ENCODE measurements at places on chromosomes 7 and 10.

DNA sequence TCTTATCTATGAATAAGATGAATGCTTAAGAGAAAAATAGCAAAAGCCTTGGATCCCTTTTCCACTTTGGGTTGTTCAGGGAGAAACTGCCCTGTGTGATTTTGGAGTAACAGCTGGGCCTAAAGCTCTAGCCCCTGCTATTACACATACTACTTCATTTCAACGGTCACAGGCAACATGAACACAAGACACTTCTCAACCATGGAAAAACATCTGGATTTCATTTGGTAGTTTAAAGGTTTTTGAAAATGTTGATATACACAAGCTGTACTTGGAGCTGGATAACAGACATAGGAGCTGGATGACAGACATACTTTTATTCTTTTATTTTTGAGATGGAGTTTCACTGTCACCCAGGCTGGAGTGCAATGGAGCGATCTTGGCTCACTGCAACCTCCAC is 2.7 kb upstream of the CHUK start:
- no peak for DNase-seq

- DNase-seq, result no peak
These were observed 169.5 kb downstream of the DKK1 start for GRCh38 chr10:52483587-52483986.

DNA sequence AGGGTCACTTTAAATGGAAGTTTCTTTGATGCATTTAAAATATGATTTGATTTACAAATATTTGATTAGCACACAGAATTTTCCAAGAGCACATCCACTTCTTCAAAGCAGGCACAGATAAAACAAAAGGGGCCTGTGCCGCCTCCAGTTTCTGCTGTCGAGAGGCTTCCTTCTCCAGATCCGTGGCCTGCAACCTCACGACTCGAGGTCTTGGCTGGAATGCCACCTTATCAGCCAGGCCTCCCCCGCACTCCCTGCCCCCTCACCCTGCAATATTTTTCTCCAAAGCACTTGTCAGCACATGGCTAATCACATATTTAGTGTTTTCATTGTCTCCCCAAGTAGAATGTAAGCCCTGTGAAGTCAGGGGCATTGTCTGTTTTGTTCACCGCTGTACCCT is 12.5 kb downstream of the PYROXD2 start:
- DNase-seq, result no peak

DNA sequence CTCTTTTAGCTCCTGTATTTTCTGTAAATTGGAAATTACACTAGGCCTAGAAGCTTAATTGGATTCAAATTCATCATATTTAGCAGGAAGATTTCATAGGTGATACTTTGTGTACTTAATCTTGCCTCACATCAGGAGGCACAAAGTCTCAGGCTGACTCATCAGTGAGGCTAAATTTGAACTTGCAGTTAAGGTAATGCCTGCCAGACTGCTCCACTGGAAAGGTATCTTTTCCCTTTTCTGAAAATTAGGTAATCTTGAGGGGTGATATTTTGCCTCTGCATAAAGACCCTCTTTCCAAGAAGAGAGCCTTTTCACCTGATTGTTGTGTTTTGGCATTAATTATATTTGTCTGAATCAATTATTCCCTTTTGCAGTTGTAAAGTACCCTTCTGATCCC is 14.6 kb downstream of the PPIA start:
- no peak for DNase-seq

DNA sequence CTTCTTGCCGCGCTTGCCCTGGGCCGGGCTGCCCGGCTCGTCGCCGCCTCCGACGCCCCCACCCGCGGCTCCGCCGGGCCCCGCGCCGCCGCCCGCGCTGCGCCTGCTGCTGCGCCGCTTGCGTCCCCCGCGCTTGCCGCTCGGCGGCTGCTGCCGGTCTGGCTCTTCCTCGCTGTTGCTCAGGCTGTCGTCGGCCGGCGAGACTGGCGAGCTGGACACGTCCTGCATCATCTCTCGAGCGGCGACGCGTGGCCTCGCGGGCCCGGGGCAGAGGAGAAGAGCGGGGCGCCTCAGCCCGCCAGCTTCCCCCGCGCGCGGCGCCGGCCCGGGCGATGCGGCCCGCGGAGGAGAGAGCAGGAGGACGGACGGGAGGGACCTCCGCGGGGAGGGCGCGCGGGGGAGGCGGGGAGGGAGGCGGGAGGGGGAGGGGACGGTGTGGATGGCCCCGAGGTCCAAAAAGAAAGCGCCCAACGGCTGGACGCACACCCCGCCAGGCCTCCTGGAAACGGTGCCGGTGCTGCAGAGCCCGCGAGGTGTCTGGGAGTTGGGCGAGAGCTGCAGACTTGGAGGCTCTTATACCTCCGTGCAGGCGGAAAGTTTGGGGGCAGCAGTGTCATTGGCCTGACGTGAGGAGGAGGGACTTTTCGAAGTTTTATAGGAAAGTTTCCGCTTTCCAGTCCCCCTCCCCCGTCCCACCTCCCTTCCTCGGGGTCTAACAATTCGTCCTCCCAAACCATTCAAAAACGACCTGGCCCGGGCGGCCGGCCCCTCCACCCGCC is at the start of gene TWIST1:
TWIST1 (minus strand) TSS at position 546 of the 779 bp plus-strand sequence; CDS start at position 231, 315 bp downstream.
- no peak for DNase-seq

GRCh38 chr7:44441079-44441478 is 49.4 kb downstream of the NUDCD3 start:
- no peak for DNase-seq

GRCh38 chr7:105637755-105638154 is 56.5 kb upstream of the EFCAB10 start:
- no peak for DNase-seq

DNA sequence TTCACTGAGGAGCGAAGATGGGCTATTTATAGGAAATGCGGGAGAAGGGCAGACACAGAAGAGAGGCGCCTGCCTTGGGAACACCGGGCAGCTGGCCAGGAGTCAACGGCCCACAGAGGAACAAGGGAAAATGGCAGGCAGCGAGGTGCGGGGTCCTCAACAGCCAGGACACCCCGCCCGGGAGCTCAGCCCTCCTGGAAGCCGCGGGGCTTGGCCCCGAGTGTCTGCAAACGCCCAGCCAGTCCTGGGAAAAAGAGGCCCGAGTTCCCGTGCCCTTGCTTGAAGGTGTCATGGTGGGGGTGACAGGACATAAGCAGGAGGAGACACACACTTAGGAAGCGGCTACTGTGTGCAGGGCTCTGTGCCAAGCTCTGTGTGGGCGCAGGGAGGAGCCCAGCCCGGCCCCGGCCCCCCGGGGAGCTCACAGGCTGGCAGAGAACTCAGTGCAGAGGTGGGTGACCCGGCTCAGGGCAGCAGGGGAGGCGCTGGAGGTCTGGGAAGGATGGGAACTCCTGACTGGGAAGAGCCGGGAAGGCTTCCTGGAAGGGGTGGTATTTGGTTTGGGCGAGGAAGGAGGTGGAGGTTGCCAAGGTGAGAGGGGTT is 79.9 kb downstream of the ELFN1 start:
- no peak for DNase-seq

DNA sequence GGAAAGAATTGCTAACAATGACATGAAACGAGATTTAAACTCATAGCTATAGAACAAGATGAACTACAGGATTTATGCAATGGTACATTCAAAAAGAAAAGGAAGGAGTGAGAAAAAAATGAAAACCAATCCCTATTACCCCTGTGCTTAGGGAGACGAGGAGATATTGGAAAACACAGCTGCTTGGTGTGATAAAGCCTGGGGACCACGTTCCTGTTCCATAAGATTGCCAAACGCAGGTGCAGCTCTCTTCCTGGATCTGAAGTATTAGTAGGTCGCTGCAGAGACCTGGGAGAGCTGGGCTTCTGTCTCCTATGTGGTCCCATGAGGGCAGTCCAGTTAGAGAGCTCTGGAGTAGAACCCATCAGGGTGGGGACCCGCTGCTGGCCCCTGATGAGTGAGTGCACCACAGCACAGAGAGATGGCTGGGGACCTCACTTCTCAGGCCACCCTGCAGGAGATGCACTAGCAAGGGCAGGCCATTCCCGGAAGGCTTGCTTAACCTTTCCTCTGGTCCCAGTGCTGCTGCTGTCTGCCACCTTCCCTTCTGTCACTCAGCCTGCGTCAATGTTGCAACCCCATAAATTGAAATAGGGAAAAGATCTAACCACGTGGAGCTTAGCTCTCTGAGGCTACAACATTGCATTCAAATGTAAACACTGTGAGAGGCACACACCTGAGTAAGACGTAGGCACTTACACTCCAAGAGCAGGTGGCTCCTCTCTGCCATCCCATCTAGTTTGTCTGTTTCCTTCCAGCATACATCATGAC is 57.9 kb downstream of the MTPN start:
- DNase-seq, result no peak

GRCh38 chr7:82163586-82163985 is 280.0 kb downstream of the CACNA2D1 start:
- DNase-seq, result no peak

- DNase-seq, result no peak
These were observed 16.7 kb downstream of the GHITM start for GRCh38 chr10:84156009-84156408.

- no peak for DNase-seq
These were observed 24.7 kb downstream of the RRP12 start for GRCh38 chr10:97376413-97376812.

GRCh38 chr7:22120391-22121053 is 174.8 kb upstream of the CDCA7L start:
- DNase-seq, result no peak

GRCh38 chr7:100604028-100604975 is 2.1 kb downstream of the PCOLCE start:
- peak; percentile 70 for DNase-seq

GRCh38 chr7:94040254-94040653 is 36.1 kb upstream of the BET1 start:
- DNase-seq, result no peak

- DNase-seq, result no peak
These were observed 404.2 kb upstream of the RNF32 start for GRCh38 chr7:156236181-156236889.

- DNase-seq, result no peak
These were observed 75.9 kb upstream of the GNA12 start for GRCh38 chr7:2920041-2920440.

GRCh38 chr7:34165927-34166550 is 260.7 kb downstream of the BMPER start:
- DNase-seq, result no peak

GRCh38 chr10:4344492-4344994 is 481.5 kb upstream of the AKR1E2 start:
- DNase-seq, result peak; percentile 23

DNA sequence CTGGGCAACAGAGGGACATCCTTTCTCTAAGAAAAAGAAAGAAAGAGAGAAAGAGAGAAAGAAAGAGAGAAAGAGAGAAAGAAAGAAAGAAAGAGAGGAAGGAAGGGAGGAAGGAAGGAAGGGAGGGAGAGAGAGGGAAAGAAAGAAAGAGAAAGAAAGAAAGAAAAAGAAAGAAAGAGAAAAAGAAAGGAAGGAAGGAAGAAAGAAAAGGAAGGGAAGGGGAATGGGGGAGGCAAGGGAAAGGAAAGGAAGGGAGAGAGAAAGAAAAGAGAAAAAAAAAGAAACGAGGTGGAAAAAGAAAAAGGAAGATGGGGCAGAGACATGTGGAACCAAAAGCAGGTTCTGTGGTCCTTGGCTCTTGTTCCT is 82.9 kb upstream of the SMNDC1 start:
- DNase-seq, result no peak

- no peak for DNase-seq
These were observed 11.4 kb downstream of the FAM241B start for GRCh38 chr10:69641261-69641980.

DNA sequence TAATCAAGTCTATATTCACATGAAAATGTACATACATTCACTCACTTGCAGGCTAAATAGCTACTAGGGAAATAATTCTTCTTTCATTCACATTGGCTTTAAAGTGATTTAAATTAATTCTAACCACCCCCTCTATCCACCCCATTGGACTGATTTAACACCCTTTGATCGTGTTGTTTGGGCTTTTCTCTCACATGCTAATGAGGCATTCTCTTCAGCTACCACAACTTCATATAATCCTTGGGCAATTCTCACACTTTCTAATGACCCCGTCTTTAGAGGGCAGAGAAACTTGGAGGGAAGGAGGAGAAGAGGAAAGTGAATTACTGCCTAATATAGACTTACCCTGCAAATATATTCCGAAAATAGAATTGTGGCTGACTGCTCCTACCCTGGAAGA is 24.6 kb downstream of the GRM3 start:
- no peak for DNase-seq

- DNase-seq, result no peak
These were observed 41.6 kb downstream of the TSPAN15 start for GRCh38 chr10:69492746-69493462.

- no peak for DNase-seq
These were observed 580.0 kb downstream of the XPNPEP1 start for GRCh38 chr10:109343293-109343692.

- no peak for DNase-seq
These were observed 119.9 kb upstream of the DKK1 start for GRCh38 chr10:52194191-52194590.

- no peak for DNase-seq
These were observed 4.1 kb downstream of the CALU start for GRCh38 chr7:128743112-128743772.

DNA sequence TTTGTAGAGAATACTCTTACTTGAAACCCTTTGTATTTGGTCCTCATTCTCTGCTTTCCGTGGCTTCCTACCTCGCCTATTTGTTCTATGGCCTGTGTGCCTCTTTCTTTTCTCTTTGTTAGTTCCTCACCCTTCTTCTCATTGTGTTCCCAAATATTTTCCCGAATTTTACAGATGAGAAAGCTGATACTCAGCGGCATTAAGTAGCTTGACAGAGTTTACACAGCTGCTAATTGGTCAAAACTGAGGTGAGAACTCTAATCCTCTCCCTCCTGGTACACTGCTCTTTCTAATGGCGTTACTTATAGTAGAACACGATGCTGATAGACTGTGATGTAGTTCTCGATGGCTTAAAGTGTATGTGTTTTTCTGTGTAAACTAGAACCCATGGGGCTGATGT is 80.7 kb upstream of the HDAC9 start:
- no peak for DNase-seq

DNA sequence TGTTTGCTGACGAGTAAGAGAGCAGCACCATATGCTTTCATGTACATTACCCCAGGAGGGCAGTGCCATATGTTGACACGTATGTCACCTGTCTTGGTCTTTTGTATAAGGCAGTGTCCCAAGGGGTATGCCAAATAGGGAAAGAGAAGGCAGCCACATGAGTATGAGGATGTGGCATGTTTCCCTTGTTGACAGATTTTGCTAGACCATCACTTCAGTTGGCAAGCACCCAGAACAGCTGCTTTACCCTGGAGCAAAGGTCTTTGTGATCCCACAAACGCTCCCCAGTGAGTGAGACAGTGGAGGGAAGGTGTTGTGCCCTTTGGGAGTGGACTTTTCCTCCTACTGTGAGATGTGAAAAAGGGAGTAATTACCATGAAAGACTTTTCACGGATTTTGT is 350.1 kb downstream of the ETV1 start:
- no peak for DNase-seq
